T-helper 17 cell (primary cell): ENCODE measurements at places on chromosomes 1 and 21. TPM values are rescaled to one million over a fixed set of nuclear protein-coding genes. Genes with fewer than 3 reads are reported as not detected.

Gene TTC39A
- total RNA-seq, result not detected

Gene CELF3
- total RNA-seq, result 0.34 TPM

Gene SLC1A7
- total RNA-seq, result not detected

GRCh38 chr1:221363039-221363438, 378.9 kb downstream of the DUSP10 start:
- no peak for DNase-seq

DNA sequence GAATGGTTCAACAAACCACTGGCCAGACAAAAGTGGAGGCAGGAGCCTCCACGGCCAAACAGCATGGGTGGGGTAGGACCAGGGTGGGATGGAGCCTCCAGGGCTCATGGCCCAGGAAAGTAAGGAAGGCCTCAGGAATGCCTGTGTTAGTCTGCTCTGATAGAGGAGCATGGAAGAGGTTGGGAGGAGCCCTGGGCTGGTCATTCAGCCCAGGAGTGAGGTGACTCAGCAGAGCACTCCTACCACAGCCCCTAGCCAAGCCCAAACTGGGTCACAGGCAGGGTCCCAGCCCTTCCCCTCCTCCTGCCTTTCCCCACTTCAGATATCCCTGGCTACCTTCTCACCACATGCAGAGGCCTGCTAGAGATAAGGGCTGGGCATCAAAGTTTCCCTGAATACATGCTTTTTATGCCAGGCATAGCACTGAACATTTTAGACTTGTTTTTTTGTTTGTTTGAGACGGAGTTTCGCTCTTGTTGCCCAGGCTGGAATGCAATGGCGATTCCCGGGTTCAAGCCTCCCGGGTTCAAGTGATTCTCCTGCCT, 3.1 kb upstream of the SHISA4 start:
- DNase-seq, result no peak

- no peak for DNase-seq
Measured at GRCh38 chr1:4395158-4395557, 259.3 kb upstream of the AJAP1 start.

DNA sequence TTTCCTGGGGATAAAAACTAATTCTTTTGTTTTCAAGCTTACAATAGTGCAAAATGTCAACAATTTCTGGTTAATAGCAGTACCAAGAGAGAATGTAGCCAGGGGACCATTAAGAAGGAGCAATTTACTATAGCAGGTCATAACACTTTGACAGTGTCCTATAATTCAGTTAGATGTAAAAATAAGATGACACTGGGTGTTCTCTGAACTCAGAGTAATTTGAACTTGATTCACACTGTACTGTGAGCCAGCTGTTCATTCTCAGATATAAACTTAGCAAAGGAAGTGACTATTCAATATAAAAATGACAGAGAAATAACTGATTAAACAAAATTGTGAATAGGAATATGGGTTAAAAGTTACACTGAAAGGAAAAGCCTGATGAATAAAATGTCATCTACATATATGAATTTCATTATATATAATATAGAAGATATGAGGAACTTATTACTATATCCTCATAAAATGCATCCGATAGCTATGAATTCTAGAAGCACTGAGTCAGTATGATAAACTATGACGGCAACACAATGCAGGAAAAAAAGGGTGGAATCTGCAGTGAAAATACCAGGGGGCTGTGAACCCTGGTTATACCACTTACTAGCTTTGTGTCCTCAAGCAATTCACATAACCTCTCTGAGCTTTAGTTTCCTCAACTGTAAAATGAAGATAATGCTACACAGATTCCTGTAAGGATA, 135.9 kb downstream of the ACBD6 start:
- DNase-seq, result no peak

- DNase-seq, result no peak
Measured at GRCh38 chr21:36347962-36348328, 27.9 kb downstream of the MORC3 start.

GRCh38 chr21:44335266-44336059, 3.7 kb downstream of the CFAP410 start:
- DNase-seq, result no peak
